ENCODE measurements at places on chromosomes 11 and 22.

DNA sequence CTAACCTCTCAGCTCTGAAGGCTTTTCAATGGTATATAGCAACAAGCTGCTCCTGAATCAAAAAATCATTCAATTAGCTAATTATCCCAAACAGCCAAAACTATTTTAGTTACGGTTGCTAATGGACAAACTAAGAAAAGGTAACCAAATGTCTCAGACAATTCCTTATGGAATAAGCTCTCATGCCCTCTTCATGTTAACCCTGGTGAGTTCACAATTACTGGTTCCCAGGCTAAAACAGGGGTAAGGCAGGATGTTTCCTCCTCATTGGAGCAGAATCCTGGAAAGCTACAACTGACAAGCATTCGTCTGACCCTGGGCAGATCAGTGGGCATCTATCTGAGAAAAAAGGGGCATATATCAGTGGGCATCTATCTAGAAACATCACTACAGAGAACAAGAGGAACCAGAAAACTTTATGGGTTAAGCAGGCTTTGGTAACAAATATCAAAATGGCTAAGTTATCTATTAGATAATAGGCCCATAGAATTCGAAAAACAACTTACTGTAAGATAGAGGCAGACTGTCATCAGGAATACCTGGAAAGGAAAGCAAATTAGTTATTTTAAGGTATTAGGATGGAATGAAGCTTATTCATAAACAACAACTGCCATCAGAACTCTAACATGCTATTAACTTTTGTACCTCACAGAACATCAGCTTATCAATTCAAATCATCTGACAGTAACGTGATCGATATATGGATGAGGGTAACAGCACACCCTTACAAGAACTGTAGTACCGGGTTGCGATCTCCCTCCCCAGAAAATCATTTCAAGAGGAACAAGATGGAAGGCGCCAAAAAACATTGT is 14.8 kb upstream of the WDR74 start:
- no peak for DNase-seq

- no peak for DNase-seq
Observed at GRCh38 chr22:25545672-25546071, 18.8 kb upstream of the GRK3 start.

GRCh38 chr11:995752-996420 is 40.6 kb downstream of the MUC6 start:
- peak; percentile 31 for DNase-seq

GRCh38 chr11:65771589-65772112 is 9.1 kb downstream of the AP5B1 start:
- no peak for DNase-seq

- no peak for DNase-seq
Observed at GRCh38 chr11:285894-286220, 3.1 kb upstream of the PGGHG start.

DNA sequence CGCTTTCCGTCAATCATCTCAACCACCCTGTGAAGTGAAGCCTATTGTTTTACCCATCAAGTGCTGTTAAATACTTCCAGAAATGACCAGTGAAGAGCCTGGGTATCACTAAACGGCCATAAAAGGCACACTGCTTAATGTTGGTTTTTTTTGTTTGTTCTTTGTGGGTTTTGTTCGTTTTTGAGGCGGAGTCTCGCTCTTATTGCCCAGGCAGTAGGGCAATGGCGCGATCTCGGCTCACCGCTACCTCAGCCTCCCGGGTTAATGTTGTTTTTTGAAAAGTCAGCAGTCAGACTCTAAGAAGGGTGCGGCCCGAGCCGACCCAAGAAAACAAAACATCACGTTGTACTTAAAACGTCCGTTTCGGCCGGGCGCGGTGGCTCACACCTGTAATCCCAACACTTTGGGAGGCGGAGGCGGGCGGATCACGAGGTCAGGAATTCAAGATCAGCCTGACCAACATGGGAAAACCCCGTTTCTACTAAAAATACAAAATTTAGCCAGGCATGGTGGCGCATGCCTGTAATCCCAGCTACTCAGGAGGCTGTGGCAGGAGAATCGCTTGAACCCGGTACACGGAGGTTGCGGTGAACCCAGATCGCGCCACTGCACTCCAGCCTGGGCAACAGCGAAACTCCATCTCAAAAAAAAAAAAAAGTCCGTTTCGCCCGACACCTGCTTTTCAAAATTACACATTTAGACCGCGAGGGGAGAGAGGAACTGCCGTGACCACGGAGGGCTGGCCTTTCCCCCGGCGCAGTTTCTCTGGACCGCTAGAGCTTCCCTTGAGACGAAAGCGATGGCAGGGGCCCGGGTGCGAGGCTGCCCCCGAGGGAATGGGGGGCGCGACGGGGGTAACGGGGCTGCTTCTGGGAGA is 714 bp downstream of the CD59 start:
- DNase-seq = peak; percentile 31

DNA sequence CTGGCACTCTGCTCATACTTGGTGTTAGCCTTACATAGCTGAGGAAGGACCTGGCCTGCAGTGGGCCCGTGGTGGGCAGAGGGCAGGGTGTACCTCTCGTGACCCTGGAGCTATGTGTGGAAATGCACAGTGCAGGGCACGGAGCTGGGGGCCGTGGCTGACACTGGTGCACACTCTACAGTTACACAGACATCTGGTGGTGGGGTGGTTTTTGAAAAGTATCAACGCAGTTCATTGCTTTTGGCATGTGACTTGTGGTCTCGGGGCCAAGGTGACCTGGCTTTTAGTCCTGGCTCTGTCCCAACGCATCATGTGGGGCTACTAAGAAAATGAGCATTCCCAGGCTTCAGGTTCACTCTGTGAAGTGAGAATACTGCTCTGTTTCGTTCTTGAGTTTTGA is 553.6 kb downstream of the NTM start:
- no peak for DNase-seq

- no peak for DNase-seq
Observed at GRCh38 chr11:66289548-66290329, 796 bp upstream of the YIF1A start.

GRCh38 chr22:49760280-49760629 is 67.4 kb downstream of the BRD1 start:
- no peak for DNase-seq

GRCh38 chr11:17930544-17931125 is 82.2 kb downstream of the SERGEF start:
- DNase-seq = no peak

GRCh38 chr22:31826443-31826842 is 72.6 kb downstream of the DEPDC5 start:
- no peak for DNase-seq

DNA sequence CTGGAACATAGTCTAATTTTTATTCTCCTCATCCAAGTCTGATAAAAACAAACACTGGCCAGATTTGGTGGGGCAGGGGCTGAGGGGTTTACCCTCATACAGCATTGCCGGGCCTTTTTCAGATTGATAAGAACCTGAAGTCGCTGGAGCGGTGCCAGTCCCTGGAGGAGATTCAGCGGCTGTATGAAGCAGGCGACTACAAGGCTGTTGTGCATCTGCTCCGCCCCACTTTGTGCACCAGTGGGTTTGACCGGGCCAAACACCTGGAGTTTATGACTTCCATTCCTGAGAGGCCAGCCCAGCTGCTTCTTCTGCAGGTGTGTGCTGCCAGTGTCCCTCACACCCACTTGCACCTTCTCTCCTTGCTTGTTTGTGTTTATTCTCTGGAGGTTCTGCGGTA is 55.8 kb downstream of the CABIN1 start:
- DNase-seq = no peak

DNA sequence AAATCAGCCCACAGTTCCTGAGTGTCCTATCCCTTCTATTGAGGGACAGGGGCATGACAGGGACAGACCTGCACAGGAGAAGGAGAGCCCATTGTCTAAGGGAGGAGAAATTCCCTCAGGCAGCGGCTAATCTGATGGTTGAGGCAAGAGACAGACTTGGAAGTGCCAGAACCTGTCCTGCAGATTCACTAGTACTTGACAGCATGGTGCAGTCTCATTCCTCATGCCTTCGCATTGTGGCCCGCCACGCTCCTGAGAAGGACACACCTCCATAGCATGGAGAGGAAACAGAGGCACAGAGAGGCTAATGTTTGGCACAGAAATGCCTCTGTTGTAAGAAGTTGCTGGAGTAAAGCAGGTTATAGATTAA is 3.2 kb downstream of the P2RY6 start:
- no peak for DNase-seq

DNA sequence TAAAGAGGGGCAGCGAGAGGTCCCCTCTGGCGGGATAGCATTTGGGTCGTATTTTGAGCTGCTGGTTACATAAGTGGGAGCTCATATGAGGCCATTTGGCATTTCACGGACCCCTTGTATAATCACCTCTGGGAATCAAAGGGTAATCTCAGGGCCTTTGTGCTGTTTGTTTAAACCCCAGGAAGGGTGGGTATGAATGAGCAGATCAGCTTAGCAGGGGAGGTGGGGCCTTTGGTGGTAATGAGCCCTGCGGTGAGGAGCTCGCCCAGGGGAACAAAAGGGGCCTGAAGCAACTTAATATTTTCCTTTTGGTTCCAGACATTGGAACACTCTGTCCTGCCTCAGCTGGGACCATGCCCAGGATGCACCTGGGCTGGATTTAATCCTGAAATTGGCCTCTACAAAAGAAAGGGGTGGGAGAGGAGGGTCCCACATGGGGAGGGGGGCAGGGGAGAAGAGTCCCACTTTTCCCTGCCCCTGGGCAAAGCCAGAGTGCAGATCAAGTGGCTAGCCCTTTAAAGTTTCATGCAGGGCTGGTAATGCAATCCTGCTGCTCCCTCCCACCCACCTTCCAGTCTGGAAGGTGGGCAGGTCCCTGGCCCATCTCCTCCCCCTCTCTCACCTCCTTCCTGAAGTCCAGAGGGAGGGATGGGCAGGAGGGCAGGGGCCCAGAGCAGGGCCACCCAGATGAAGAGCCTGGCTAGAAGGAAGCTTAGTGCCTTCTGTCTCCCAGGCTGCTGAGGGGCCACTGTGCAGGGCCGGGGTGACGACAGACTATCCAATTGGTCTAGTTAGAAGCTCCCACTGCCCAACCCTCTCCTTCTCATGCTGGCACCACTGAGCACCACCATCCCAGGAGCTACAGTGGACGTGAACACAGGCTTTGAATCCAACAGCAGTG is 10.5 kb downstream of the TSKU start:
- no peak for DNase-seq

DNA sequence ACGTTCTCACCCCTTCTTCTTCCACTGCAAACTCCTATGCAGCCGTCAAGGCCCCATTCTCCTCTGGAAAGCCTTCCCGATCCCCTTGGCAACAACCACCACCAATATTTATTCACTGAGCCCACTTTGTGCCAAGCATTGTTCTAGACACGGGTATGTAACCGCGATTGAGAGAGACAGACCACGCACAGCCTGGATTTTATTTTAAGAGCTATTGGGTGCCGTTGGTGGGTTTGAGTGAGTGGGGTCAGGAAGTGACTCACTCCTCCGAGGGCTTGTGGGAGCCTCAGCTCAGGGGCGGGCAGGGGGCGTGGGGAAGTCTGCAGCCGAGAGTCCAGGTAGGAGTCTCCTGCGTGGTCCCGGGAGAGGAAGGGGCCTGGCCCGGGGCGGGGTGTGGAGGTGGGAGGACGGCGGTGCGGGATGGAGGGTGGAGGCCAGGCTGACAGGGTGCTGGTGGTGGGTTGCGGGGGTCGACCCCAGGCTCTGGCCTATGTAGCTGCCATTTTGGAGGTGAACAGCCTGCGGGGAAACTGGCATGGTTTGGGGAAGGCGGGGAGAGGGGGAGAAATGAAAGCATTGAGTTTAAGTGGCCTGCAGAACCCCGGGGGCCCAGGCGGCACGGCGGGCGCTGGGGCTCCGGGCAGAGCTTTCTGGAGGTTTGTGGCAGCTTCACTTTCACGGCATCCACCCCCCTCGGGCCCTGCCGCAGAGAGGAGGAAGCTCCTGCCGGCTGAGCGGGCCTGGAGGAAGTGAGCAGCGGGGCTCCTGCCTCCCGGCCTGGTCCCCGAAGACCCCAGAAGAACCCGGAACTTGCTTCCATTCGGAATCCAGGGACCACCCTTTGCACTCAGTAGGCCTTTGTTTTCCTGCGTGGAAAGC is 547 bp downstream of the PARVG start:
- no peak for DNase-seq

GRCh38 chr22:49457946-49458707 is 369.5 kb downstream of the BRD1 start:
- DNase-seq = no peak

GRCh38 chr22:27800250-27801201 is 1.0 kb downstream of the MN1 start:
- peak; percentile 61 for DNase-seq

DNA sequence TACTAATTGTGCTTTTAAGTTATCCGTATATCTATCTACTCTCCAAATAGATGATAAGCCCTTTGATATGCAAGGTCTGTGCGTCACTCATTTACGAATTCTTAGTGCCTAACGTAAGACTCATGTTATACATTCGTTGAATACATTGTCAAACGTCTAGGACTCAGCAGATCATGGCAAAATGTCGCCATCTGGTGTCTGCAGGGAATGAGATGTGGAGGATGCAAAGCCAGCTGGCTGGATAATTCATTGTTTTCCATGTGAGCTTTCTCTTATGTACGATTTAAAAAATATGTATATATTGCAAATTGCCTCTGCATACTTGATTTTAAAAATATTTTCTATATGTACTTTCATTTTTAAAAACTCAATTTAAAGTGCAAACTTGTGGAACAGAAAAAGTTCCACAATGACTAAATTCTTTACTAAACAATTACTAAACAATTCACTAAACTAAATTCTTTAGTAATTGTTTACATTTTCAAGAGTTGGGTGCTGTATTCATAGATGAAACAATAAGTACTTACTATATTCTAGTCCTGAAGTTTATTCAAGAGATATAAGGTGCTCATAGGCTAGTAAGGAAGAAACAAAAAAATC is 33.8 kb downstream of the ZNF202 start:
- peak; percentile 63 for DNase-seq

- DNase-seq = no peak
Observed at GRCh38 chr22:45720839-45721378, 49.3 kb downstream of the ATXN10 start.

GRCh38 chr11:11985016-11985715 is 23.3 kb downstream of the DKK3 start:
- DNase-seq = peak; percentile 90

- DNase-seq = no peak
Observed at GRCh38 chr11:69821511-69822040, 2.4 kb upstream of the FGF3 start.

GRCh38 chr11:86220653-86221052 is 23.9 kb upstream of the EED start:
- no peak for DNase-seq

DNA sequence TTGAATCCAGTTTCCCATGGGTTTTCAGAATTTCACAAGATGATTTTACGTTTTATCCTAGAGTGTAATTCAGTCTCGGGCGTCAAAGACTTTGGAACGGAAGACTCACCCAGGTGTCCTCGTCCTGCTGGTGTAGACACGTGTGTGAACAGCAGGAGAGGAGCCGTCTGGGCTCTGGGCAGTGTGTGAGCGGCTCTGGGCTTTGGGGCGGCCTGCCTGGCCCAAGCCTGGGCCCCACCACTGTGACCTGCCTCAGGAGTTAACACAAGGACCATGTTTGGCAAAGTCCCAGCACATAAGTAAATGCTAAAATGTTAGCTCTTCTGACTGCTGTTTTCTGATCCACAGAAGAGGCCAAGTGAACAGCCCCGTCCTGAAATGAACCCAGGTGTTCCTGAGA is 1093.3 kb downstream of the BRD1 start:
- no peak for DNase-seq

- DNase-seq = peak; percentile 51
Observed at GRCh38 chr11:47257517-47258316, at the start of gene NR1H3. NR1H3 (plus strand) TSS chr11:47257996; CDS start chr11:47259217, 1,221 bp downstream.
